ENCODE measurements at places on chromosomes 3 and 15.

DNA sequence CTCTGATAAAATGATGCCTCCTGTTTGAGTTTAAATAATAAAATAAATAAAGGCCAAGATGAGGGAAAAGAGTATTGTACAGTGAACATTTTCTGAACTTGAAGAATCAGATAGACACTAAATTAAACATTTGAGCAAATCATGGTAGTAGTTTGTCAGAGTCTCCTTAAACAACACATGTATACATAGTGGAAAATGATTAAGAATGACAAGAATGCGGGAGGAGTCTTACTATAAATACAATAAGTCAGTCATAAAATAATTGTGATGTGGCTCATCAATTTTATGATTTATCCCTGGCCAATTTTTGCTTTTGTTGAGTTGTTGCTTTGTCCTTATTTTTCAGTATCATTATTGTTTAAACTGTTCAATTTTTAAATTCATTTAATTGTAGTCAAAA lies 158.0 kb upstream of the TMC3 start:
- no peaks in the 10 kb centered on the region for H3K36me3 ChIP-seq
- H3K4me1 ChIP-seq = peaks cover 12% of the 10 kb centered on the region
- no peak for DNase-seq
- H3K4me3 ChIP-seq = no peak overlapping the region
- H3K27ac ChIP-seq = no peak overlapping the region
- no peaks in the 10 kb centered on the region for H3K27me3 ChIP-seq

- H3K27me3 ChIP-seq = no peaks in the 10 kb centered on the region
- DNase-seq = no peak
- H3K4me3 ChIP-seq = no peak overlapping the region
- H3K4me1 ChIP-seq = no peaks in the 10 kb centered on the region
- no peaks in the 10 kb centered on the region for H3K36me3 ChIP-seq
- H3K27ac ChIP-seq = no peak overlapping the region
Measured at GRCh38 chr15:95647531-95648277, 682.8 kb upstream of the NR2F2 start.

DNA sequence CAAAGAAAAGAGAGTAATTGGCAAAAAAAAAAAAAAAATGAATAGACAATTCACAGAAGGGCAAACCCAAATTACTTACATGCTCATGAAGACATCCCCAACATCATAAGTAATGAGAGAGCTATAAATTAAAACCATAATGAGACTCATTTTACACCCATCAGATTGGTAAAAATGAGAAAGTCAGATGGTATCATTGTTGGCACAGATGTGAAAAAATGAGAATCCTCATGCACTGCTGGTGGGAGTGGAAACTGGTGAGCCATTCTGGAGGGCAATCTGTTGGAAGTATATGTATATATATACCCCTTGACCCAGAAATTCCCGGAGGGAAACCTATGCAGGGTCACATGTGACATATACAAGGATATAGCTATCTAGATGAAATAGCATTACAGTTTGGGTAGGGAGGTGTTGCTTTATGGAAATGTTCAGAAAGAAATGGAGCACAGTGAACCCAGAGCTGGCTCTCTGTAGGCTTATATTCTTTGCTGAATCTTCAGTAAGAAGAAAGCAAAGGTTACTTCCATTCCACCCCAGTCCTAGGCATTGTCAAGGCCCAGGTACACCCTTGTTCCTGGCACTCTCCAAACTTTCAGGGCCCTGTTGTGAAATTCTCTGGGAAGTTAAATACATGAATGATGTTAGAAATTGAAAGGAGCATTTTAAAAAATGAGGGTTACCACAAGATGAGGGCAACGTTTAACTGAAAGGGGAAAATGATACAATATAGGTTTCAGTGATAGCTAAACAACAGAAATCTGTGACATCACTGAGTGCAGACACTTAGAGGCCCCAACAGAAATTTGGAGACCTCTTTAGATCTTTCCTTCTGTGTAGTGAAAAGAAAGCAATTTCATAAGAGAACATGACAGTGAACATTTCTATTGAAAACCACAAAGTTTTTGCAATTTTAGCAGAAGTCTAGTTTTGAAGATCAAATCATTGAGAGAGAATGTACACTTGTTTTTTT lies 132.7 kb upstream of the TPRG1 start:
- H3K36me3 ChIP-seq = no peaks in the 10 kb centered on the region
- no peak overlapping the region for H3K4me3 ChIP-seq
- no peaks in the 10 kb centered on the region for H3K4me1 ChIP-seq
- H3K27ac ChIP-seq = no peak overlapping the region
- H3K27me3 ChIP-seq = no peaks in the 10 kb centered on the region

DNA sequence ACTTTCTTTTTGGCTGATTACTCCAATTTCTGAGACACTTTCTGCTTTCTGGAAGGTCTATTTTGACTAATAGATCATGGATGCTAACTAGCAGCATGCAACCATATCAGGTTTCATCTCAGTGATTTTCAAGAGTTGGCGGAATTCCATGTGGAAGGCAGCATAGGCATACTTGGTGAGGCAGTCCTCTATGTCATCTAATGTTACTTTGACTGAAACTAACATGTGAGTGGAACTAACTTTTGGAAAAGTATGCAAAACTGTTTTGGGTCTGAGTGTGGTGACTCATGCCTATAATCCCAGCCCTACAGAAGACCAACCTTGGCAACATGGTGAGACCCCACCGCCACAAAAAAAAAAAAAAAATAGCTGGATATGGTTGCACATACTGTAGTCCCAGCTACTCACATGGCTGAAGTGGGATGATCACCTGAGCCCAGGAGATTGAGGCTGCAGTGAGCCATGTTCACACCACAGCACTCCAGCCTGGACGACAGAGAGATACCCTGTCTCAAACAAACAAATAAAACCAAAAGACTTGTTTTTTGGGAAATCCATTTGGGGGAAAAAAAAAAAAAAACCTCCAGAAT lies 1033.7 kb downstream of the ROBO1 start:
- no peaks in the 10 kb centered on the region for H3K36me3 ChIP-seq
- no peak overlapping the region for H3K27ac ChIP-seq
- DNase-seq = no peak
- no peaks in the 10 kb centered on the region for H3K4me1 ChIP-seq
- H3K4me3 ChIP-seq = no peak overlapping the region

- no peak for DNase-seq
- H3K27ac ChIP-seq = no peak overlapping the region
- no peaks in the 10 kb centered on the region for H3K27me3 ChIP-seq
- no peak overlapping the region for H3K4me3 ChIP-seq
Measured at GRCh38 chr3:901953-902778, 190.7 kb upstream of the CNTN6 start.

GRCh38 chr15:48871542-48871941 lies 6.4 kb upstream of the EID1 start:
- no peak overlapping the region for H3K4me3 ChIP-seq
- no peaks in the 10 kb centered on the region for H3K36me3 ChIP-seq
- no peaks in the 10 kb centered on the region for H3K4me1 ChIP-seq
- no peak for DNase-seq
- no peak overlapping the region for H3K27ac ChIP-seq

- H3K27me3 ChIP-seq = no peaks in the 10 kb centered on the region
- no peak overlapping the region for H3K27ac ChIP-seq
- no peak for DNase-seq
- peaks cover 23% of the 10 kb centered on the region for H3K4me1 ChIP-seq
Measured at GRCh38 chr15:85440451-85440850, 60.0 kb downstream of the AKAP13 start.

DNA sequence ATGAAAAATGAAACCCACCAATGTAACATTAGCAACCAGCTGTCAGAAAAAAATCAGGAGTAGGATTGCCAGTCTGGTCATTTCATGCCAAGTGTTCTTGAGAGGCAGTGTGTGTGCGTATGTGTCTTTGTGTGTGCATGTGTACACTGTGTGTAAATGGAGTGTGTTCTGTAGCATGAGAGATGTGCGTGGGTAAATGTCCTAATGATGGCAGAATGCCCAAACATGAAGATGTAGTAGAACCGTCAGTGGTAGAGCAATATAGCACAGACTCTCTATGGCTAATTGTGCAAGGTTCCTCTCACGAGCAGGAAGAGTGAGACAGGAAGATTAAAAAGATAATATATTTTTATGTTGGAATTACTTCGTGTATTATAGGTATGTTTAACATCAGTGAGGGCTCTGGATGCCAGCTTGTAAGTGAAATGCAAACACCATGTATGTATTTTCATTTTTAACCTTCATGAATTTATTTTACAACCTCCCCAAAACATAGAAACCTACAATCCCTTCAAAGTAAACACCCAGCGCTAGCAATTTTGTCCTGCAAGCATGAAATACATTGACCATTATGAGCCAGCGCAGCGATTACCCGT lies 1038.7 kb downstream of the IGSF11 start:
- H3K27ac ChIP-seq = no peak overlapping the region
- H3K4me3 ChIP-seq = no peak overlapping the region
- H3K27me3 ChIP-seq = peaks cover 23% of the 10 kb centered on the region
- H3K4me1 ChIP-seq = no peaks in the 10 kb centered on the region
- H3K36me3 ChIP-seq = no peaks in the 10 kb centered on the region

Measured in endodermal cell (in vitro differentiated cells).